ENCODE measurements at places on chromosomes 7 and 10. TPM values are rescaled to one million over a fixed set of nuclear protein-coding genes. Genes with fewer than 3 reads are reported as not detected.

The BLVRA gene
- polyA plus RNA-seq = 54.0 TPM

The TMEM243 gene
- polyA plus RNA-seq = 39.1 TPM

The FZD1 gene
- polyA plus RNA-seq = 60.4 TPM

The SCART1 gene
- polyA plus RNA-seq = 1.1 TPM

The LRRN3 gene
- 4.3 TPM for polyA plus RNA-seq

The PLXNA4 gene
- polyA plus RNA-seq = 14.5 TPM

The INTS1 gene
- 53.1 TPM for polyA plus RNA-seq

The GPR15LG gene
- 0.76 TPM for polyA plus RNA-seq
